ENCODE measurements at places on chromosomes 11 and 22.

- no peak for DNase-seq
These were observed 33.6 kb downstream of the CYP2R1 start for GRCh38 chr11:14858404-14858803.

DNA sequence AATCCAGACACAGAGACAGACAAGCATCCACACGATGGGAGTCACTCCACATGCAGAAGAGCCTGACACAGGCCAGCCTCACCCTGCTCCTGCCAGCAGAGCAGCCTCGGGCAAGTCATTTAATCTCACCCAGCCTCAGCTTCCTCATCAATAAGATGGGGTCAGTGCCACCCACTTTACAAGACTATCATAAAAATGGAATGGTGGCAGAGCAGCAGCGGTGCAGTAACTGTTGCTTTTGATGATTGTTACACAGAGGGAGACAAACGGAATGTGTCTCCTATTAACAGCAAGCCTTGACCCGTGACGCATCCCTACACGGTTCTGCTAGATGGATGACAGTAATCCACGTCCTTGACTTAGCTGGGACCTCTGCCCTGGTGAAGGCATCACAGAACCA is 26.0 kb upstream of the ARFGAP3 start:
- no peak for DNase-seq

GRCh38 chr11:40689823-40690222 is 769.6 kb downstream of the LRRC4C start:
- no peak for DNase-seq

DNA sequence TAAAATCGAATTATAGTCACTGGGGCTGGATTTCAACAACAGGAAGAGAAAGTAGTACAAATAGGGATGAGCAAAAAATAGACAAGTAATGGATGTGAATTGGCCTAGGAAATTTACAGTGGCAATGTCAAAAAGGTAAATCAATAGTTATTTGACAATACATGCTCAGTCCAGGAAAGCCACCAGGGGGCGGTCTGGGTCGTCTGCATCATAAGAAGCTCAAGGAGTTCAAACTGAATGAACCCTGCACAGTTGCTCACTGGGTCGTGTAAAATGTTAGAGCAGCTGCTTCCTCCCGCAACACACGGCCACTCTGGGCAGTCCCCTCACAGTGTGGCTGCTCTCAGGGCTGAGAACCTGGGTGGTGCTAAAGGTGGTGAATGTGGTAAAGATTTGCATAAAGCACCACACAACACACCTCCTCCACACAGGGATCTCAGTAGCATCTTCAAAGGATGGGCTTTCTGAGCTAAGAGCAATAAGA is 85.9 kb downstream of the ZNF280B start:
- DNase-seq = peak; percentile 65

GRCh38 chr11:64447831-64448598 is 89.1 kb downstream of the RPS6KA4 start:
- no peak for DNase-seq

- no peak for DNase-seq
These were observed 111.9 kb upstream of the TOP3B start for GRCh38 chr22:22094514-22094913.

- no peak for DNase-seq
These were observed 331.4 kb upstream of the RAG2 start for GRCh38 chr11:36929401-36929800.

DNA sequence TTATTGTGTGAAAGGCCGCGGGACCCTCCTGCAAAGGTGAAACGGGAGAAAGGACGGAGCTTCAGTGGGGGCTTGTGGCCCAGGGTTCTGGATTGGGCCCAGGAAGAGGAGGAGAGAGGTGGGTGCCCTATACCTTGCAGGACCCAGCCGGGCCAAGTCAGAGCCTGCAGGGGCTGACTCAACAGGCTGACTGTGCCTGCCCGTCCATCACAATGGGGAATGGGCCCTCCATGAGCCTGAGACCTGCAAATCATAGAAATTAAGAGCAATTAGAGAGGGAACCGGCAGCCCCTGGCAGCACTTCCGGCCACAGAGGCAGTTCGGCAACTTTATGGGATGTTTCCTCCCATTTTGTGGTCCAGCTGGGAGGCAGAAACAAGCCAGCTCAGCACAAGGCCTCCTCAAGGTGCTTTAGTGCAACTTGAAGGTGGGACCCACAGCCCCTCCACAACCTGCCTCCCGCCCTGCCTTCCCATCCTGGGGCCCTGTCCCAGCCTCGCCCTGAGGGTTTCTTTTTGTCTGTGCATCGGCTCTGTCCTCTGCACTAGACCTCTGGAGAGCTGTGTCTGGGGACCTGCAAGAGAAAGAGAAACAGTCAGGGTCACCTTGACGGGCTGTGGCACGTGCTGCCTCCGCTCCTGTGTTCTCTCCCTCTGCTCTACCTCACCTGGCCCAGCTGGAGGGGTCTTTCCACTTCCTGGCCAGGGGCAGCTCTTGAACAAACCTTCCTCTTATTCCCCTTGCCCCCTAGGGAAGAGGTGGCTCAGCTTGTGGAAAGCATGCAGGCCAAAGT is 19.1 kb upstream of the NECTIN1 start:
- DNase-seq = no peak

GRCh38 chr11:13440100-13440855 is 22.7 kb downstream of the BTBD10 start:
- no peak for DNase-seq

DNA sequence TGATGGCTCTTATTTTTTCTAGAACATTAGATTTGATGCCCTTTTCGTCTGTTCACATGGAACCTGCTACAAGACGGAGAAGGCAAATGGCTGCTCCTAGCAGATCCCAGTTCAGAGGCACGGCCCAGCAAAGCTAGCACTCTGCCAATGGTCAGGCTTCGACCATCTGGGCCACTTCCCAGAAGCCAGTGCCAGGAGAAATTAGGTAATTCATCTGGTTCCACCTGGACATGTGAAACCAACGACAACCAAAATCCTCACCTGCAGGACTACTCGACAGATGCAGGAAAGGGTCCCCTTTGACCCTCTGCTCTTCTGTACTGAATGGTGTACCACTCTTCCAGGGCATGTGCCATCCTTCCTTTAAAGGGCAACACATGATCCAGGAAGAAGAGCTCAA is 25.4 kb downstream of the MICAL3 start:
- no peak for DNase-seq

DNA sequence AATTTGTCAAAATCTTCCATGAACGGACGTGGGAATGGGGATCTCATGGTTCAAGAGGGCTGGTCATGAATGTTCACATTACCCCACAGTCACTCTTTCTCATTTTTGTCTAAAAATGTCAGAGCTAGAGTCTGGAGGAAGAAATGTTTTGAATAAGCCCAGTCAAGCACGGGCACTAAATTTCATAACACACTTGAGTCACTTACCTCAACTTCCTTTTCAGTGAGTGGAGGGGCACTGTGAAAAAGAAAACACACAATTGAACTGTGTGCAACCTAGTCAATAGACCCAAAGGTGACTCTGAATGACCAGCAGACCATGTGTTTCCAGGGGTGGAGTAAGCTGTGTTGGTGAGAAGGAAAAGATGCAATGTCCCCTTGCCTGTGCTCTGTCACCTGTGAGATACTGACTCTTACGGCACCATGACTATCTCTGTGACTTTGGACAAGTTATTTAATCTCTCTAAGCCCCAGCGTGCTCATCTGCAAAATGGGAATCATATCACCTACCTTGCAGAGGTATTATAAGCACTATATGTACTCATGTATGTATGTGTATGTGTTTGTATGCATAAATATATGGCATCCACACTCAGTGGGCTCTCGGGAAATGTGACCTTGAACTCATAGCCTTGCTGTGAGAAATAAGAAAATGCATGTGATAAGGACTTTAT is 38.2 kb upstream of the LYVE1 start:
- peak; percentile 38 for DNase-seq

GRCh38 chr11:12848413-12848812 is 160.7 kb upstream of the RASSF10 start:
- DNase-seq = no peak

GRCh38 chr22:40594924-40595323 is 41.6 kb downstream of the MRTFA start:
- no peak for DNase-seq

DNA sequence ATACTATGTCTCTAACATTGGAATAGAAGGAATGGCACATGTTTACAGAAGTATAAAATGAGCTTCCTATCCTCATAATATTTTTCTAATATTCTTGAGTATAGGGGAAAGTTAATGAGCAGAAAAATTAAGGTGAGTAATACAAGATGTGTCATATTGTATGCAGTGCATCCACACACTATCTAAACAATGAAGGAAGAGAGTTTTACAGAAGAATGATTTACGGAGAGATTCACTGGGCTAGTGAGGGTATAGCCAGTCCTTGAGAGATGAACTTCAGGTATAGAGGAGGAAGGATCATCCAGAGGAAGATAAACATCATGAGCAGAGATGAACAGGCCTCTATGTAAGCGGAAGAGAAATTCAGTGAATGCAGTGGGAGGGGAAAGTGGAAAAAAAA is 569.0 kb downstream of the CNTN5 start:
- no peak for DNase-seq

GRCh38 chr11:120837696-120838095 is 186.2 kb upstream of the TBCEL start:
- DNase-seq = no peak

- DNase-seq = no peak
These were observed 14.0 kb downstream of the SHANK2 start for GRCh38 chr11:71238285-71238875.

DNA sequence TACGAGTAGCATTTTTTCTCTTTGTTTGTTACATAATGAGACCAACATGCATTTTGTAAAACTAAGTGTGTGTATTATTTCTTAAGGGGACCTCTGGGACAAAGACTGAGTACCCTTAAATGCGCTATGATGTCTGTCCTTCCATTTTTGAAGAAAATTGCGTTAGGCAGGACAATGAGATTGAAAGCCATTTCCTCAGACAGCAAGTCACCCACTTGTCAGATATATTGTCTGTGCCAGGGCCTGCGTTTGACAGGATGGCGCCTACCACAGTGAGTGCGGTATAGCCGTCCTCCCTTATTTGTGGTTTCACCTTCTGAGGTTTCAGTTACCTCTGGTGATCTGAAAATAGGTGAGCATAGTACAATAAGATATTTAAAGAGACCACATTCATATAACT is 2.2 kb downstream of the AP2A2 start:
- DNase-seq = peak; percentile 42

DNA sequence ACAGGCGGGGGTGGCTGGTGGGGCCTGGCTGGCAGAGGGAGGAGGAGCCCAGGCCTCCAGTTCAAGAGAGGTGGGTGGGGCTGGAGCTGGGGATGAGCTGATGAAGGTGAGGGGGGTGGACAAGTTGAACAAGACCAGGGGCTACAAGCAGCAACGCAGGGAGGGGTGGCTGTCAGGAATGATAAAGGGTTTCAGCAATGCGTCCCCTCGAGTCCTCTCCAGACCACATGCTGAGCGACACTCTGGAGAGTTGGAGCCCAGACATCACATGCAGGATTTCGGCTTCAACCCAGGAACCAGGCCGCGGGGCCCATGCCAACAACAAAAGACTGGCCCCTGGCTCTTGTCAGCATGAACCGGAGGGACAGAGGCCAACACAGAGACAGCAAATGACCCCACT is 480.3 kb downstream of the BRD1 start:
- DNase-seq = no peak

- DNase-seq = no peak
These were observed 115.2 kb downstream of the DDX10 start for GRCh38 chr11:108780119-108780518.

DNA sequence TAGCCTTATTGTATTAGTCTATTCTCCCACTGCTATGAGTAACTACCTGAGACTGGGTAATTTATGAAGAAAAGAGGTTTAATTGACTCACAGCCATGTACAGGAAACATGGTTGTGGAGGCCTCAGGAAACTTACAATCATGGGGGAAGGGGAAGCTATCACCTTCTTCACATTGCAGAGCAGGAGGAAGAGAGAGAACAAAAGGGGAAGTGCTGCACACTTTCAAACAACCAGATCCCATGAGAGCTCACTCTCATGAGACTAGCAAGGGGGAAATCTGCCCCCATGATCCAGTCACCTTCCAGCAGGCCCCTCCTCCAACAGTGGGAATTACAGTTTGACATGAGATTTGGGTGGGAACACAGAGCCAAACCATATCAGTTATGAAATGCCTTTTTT is 179.4 kb downstream of the ARHGAP42 start:
- no peak for DNase-seq

GRCh38 chr11:27600656-27601055 is 94.1 kb upstream of the LIN7C start:
- DNase-seq = no peak

DNA sequence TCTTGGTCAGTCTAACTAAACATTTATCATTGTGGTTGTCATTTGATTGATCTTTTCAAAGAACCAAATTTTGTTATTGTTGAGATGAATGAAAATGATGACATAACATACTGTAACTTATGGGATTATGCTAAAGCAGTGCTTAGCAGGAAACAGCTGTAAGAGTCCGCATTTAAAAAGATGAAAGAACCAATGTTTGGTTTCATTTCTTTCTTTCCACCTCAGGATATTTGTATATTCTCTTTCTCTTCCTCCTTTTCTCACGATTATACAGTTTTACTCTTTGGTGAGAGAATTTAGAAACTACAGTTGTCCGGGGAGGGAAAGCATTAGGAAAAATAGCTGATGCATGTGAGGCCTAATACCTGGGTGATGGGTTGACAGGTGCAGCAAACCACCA is 23.1 kb downstream of the PIH1D2 start:
- no peak for DNase-seq

DNA sequence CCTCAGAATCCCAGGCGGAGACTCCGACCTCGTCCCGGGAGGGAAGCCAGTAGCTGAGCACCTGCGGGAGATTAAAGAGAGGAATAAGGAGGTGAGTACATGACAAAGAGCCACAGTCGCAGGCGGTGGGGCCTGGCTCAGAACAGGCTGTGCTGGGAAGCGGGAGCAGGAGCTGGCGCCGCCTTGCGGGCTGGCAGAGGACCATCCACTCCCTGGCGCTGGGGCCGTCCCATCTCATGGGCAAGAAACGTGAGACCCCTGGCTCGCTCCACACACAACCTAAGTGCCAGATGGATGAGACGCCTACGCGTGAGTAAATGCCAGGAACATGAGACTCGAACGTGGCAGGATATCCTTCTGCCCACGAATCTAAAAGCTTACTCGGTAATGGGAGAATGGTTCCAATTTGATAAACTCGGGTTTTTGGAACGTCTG is 6.3 kb downstream of the CEND1 start:
- DNase-seq = no peak

Measured in activated CD4-positive, alpha-beta T cell treated with anti-CD3 and anti-CD28 coated beads, Interleukin-2, Interleukin-4, amounts not matched to agents 100 ng/mL and 50 ng/mL, durations not matched to agents 16 hours and 8 hours (primary cell).